GM19239 (cell line): ENCODE measurements at places on chromosomes 6 and 20.
A peak's percentile ranks its signal among the peaks of the same experiment; 100 is the strongest.

DNA sequence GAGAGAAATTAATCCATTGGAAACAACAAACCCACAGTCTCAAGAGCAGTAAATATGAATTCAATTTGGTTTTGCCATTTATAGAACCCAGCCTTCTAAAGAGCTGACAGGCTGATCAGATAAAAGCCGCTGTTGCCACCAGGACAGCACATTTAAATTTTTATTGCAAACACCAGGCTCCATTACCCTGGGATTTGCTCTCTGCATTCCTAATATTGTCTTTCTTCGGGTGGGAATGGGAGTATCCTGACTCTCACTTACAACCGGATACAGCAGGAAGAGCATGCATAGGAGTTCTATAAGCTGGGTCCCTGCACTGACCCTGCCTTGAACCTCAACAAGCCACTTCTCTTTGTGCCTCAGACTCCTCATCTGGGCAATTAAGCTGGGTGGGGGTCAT, 142.9 kb downstream of the LRFN2 start:
- no peak for DNase-seq

DNA sequence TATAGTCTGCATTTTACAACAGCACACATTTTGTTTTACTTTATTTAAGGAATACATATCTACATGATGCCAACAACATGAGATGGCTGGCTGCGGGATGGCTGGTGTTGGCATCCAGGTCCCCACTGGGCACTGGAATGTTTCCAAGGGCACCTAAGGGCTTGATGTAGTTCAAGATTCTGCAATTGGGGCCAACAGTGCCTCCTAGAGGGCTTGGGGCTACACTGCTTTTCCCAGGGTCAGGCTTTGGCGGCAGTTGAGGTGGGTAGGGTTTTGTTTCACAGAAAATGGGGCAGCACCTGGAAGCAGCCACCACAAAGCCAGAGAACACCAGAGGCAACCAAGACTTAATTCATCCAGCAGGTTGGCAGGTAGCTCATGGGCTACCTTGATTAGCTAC, 202.2 kb upstream of the PRND start:
- DNase-seq: peak; percentile 16

DNA sequence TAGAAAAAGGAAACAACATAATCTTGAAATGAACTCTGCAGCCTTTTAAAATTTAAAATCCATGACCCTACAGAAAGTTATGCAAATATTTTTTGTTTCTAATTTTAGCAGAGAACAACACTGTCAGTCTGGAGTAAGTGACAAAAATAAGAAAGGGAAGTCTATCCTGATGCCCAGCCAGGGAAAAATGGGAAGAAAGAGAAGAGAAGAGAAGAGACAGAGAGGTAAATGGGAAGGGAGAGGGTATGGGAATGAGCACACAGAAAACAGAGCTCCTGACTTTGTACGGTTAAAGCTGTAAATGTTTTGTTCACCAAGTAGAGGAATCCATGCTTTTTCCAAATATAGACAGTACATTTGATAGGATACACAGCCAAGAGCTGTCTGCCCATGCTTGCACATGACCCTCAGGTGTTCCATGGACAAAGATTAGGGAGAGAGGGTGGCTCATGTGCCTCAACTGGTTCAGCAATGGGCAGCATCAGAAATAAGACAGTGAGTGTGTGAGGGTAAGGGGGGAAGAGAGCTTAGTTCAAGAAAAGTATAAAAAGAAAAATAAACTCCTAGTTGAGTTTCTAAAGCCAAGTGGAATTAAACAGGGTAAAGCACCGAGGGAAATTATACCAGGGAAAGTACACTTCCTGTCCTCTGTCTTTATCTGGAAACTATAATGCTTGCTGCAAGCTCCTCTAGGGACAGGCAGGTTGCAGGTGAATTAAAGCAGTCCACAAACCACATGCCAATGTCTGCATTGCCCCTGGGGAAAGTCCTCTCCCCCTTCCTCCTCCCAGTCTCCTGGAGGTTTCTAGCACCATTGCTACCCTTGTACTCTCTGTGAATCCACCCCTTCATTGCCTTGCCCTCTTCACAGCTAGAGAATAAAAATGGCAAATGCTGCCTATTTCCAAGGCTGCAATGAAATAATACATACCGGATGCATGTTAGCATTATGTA, 30.0 kb downstream of the MAP3K5 start:
- no peak for DNase-seq

- no peak for DNase-seq
Measured at GRCh38 chr6:151209071-151209831, 30.5 kb upstream of the AKAP12 start.

GRCh38 chr20:37218441-37218840, 39.1 kb upstream of the MROH8 start:
- no peak for DNase-seq

GRCh38 chr6:48067886-48068277, 43.1 kb downstream of the PTCHD4 start:
- DNase-seq: no peak

DNA sequence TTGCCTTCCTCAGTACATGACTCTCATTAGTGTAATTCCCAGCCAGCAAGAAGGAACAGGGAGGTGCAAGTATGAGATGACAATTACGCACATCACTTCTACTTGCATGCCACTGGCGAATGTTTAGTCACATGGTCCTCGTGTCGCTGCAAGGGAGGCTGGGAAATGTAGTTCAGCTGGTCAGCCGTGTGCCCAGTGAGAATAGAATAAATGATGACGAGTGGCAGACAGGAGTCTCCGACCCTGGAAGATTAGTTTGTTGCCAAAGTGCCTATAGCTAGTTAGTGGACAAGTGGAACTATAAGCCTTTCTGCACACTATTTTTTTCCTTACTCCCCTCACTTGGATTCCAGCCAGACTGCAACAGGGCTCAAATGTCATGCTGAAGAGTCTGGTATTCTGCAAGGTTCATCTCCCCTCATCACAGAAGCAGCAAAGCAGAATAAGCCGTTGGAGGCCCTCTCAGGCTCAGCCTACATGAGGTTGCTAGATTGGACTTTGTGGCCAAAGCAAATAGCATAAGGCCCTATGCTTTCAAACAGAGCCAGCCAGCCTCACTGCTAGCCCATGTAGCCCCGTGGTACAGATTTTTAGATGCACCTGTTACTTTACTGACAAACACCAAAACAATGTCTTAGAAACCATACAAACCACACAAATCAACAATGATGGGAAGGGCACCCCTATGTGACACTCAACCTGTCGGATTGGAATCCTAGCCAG, 9.7 kb downstream of the LINC00237 start:
- no peak for DNase-seq

DNA sequence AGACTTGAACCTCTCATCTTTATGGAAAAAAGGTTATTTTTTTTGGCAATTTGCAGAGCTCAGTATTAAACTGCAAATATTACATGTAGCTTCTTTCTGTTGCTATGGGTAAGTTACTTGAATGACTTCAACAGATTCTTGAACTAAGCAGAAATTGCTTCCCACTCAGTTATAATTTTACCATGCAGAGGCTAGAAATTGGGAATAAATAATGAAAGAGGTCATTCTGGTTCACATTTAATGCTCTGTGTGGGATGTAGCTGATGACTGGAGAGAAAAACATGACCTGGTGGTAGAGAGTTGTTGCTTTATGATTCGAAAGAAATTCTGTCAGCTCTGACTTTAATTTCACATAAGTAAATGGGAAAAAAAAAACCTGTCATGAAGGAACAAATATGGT, 16.8 kb upstream of the ADGB start:
- no peak for DNase-seq

GRCh38 chr6:153076431-153076830, 54.7 kb downstream of the RGS17 start:
- DNase-seq: no peak

- DNase-seq: peak; percentile 12
Measured at GRCh38 chr20:53157443-53158408, 185.6 kb downstream of the TSHZ2 start.

- DNase-seq: no peak
Measured at GRCh38 chr6:37027036-37027720, 21.7 kb downstream of the FGD2 start.

- peak; percentile 14 for DNase-seq
Measured at GRCh38 chr6:53956068-53956711, 155.1 kb upstream of the MLIP start.

- DNase-seq: no peak
Measured at GRCh38 chr6:64553249-64553786, 917.7 kb downstream of the PHF3 start.

- no peak for DNase-seq
Measured at GRCh38 chr6:15288856-15289255, 43.0 kb downstream of the JARID2 start.

GRCh38 chr6:7540595-7540994, 876 bp upstream of the DSP start:
- DNase-seq: no peak

DNA sequence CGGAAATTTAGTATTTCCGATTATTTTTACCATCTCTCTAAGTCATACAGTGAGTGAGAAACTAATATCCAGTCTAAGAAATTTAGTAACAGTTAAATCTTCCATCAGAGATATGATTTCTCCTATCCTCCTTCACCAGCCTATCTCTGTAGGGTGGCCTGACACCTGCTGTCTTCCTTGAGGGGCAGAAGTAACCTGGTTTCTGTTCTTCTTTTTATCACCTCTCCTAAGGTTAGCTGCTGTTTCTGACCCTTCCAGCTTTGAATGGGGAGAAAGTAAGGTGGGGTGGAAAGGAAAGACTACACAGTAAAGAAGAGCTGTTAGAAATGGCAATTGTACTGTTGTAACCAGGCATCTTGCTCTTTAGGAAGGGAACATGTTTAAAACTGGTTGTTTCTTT, 447.7 kb downstream of the PHF3 start:
- DNase-seq: no peak

DNA sequence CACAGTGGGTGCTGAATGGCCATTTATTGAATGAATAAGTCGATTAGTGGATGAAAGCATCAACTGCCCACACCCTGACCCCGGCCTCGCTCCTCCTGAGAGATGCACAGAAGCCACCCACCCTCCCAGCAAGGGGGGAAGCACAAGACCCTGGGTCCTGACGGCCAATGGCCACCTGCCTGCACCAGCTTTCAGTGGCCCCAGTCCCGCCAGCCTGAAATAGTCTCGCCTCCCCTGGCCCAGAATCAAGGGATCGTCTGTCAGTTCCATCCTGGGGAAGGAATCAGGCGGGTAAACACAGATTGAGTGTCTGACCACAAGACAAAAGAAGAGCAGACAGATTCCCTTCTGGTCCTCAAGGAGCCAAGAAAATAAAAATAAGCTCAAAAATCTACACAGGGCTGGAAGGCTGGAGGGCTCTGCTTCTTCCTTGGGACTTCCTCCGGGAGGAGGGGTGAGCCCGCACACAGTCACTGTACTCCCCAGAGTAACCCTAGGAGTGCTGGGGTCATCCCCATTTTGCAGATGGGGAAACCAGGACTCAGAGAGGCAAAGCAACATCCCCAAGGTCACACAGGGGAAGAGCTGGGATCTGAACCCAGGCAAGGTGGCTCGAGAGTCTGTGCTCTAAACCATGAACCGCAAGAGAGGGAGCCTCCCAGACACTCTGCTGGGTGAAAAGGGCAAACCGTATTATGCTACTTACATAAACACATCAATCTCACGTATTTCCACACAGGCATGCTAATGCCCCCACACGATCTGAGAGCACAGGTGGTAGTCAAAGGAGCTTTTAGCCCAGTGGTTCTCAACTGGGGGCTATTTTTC, 7.8 kb downstream of the PREX1 start:
- DNase-seq: no peak

DNA sequence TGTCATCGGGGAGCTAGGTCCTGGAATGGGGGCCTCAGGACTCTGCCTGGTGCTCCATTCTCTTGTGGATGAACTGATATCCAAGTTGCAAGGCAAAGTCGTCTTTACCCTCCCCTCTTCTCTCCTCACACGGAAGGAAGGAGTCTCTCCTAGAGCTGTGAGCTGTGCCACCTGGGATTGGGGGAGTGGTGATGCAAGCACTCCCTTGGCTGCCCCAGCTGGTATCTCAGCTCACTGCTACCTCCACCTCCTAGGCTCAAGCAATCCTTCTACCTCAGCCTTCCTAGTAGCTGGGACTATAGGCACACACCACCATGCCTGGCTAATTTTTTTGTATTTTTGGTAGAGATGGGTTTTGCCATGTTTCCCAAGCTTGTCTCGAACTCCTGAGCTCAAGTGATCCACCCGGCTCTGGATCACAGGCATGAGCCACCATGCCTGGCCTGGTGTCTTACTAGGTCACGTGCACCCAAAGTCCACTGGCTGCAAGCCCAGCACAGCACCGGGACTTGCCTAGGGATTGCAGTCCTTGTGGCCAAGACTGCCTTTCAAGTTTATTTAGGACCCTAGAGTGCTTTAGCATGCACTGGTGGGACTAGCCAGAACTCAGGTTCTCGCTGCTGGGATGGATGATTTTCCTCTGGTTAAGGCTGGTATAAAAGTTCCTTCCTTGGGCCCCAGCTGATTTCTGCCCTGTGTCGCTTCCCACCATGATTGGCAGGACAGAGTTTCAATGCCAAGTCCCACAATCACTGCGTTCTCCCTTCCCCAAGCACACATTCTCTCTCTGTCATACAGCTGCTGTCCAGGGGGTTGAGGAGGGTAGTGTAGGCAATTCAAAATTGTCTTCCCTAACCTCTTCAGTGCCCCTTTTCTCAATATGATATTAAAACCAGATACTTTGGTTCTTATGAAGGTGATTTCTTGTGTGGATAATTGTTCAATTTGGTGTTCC, 33.5 kb downstream of the SMAP1 start:
- DNase-seq: no peak

- no peak for DNase-seq
Measured at GRCh38 chr20:40464731-40465208, 224.3 kb downstream of the MAFB start.

DNA sequence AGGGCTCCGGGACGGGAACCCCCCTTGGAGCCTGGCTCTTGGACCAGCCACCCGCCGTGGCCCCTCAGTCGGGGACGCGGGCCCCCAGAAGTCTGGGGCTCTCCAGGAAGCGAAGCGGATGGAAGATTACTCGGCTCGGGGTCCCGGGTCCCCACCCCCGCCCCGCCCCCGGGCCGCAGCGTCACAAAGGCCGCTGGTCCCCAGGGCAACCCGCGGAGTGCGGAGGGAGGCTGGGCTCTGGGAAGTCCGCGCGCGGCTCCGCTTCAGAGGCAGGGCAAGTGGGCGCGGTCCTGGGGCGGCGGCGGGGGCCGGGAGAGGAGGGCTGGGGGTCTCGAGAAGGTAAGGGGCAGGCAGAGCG, at the start of gene FNDC11:
FNDC11 (plus strand) TSS at position 227 of the 358 bp plus-strand sequence. CDS start 1,505 bp downstream, outside the sequence.
- no peak for DNase-seq

GRCh38 chr6:26270903-26271667, 93.9 kb upstream of the BTN3A2 start:
- peak; percentile 53 for DNase-seq

- DNase-seq: no peak
Measured at GRCh38 chr6:53302678-53303360, 45.9 kb downstream of the ELOVL5 start.

DNA sequence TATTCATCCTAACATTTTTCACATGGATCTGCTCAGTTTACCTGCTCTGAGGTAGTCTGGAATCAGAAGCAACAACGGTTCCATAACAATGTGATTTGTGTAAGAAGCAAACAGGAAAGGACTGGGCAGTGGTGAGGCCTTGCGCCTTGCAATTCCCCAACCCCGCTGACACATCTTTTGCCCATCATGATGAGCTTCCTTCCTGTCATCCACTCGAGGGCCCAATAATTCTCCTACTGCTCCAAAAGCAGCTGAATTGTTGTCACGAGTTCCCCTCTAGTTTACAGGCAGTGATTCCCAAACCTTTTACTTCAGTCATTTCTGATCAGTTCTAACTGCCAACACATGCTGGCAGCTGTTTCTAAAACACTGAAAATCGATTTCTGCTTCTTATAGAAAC, 22.9 kb downstream of the STX7 start:
- DNase-seq: no peak
